COLO829 (cell line): ENCODE measurements at places on chromosomes 5 and 9.

DNA sequence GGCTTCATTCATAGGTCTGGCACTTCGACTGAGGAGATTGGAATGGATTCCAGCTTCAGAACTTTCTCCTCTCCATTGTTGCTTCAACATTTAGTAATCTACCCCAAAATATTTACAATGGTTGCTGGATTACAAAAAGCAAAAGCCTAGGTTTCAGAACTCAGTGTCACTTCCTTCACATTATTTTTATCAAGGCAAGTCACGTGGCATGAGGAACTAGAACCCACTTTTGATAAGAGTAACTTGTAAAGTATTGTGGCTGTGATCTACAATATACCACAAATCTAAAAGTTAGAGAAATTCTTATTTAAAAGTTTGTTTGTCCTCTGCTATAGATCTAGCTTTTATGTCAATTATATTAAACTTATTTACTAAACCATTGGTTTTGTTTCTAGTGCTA lies 39.7 kb upstream of the ANKDD1B start:
- no peak for DNase-seq

- DNase-seq, result no peak
These were observed 31.4 kb downstream of the CTNNA1 start for GRCh38 chr5:138784590-138784989.

- DNase-seq, result no peak
These were observed 57.4 kb upstream of the ASS1 start for GRCh38 chr9:130387398-130387797.

DNA sequence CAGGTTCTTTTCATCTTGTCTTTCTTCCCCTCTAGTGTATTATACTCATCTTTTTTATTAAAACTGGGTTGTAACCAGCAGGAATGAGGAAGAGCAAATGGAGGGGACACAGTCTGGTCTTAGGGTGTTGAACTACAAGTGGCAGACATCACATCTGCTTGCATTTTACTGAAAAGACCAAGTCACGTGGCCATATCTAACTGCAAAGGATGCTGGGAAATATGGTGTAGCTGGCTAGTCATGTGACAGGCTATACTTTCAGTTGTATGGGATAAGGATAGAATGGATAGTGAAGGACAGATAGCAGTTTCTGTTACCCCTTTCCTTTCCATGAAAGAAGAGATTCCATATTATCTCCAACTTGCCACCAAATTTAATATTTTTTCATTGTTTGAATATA lies 13.0 kb upstream of the FGD3 start:
- DNase-seq, result no peak

DNA sequence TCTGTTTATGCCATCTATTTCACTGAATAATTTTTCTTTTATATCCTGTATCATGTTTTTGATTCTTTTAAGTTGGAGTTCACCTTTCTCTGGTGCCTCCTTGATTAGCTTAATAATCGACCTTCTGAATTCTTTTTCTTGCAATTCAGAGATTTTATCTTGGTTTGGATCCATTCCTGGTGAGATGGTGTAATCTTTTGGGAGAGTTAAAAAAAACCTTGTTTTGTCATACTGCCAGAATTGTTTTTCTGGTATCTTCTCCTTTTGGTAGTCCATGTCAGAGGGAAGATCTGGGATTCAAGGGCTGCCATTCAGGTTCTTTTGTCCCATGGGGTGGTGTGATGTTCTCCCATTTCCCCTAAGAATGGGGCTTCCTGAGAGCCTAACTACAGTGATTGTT lies 800.8 kb upstream of the TYRP1 start:
- DNase-seq, result no peak

GRCh38 chr5:134004626-134005416 lies at the start of gene VDAC1:
TSS of gene VDAC1 (minus strand) at chr5:134004975. CDS start at chr5:133993012, 11,963 bp downstream.
- peak; percentile 68 for DNase-seq

DNA sequence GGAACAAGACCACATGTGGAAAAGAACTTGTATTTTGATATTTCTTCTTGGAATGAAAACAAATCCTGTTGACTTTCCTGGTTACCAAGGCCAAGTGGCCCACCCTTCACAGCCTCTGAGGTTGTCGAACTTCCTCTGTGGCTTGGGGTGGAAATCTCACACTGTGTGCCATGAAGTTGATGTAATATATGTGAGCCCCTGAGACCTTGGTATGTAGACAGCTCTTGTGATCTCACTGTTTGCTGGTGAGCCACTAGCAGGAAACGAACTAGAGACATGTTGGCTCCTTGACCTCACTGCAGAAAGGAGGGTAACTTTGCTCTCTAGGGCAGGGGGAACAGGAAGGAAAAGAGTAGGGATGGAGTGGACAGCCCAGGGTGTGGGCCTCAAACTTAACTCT lies 159.4 kb downstream of the ARHGAP26 start:
- no peak for DNase-seq

- no peak for DNase-seq
These were observed 134.6 kb downstream of the TRIM32 start for GRCh38 chr9:116821633-116822229.

GRCh38 chr5:108266242-108266641 lies 115.7 kb downstream of the FBXL17 start:
- DNase-seq, result peak; percentile 1

DNA sequence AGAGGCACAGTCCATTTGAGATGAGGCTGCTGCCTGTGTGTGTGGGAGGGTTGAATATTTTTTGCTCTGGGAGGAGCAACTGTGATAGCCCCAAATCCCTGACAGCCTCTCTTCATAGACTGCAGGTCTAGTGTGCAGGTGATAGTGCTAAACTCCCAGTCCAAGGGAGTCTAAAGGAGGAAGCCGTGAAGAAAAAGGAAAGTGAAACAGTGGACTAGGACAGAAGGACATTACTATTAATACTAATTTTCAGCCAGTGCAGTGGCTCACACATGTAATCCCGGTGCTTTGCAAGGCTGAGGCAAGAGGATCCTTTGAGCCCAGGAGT lies 295.0 kb downstream of the PDE4D start:
- no peak for DNase-seq

DNA sequence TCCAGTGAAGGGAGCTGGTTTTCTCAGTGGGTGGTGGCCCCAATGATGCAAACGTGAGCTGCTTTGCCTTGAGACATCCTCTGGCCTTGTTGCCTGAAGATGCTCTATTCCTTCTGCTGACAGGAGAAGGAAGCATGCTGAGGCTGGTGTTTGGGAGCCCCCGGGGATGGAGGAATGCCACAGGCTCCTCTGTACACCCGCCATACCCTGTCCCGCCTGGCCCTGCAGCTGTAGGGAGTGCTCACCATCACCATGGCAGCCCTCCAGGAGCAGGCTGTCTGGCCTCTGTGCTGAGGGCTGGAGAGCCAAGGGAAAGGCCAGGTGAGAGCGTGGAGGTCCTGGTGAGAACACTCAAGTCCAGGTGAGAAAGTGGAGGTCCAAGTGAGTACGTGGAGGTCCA lies 134.4 kb downstream of the MRPL36 start:
- DNase-seq, result no peak

- no peak for DNase-seq
These were observed 2.3 kb downstream of the DPYSL3 start for GRCh38 chr5:147507480-147508126.

DNA sequence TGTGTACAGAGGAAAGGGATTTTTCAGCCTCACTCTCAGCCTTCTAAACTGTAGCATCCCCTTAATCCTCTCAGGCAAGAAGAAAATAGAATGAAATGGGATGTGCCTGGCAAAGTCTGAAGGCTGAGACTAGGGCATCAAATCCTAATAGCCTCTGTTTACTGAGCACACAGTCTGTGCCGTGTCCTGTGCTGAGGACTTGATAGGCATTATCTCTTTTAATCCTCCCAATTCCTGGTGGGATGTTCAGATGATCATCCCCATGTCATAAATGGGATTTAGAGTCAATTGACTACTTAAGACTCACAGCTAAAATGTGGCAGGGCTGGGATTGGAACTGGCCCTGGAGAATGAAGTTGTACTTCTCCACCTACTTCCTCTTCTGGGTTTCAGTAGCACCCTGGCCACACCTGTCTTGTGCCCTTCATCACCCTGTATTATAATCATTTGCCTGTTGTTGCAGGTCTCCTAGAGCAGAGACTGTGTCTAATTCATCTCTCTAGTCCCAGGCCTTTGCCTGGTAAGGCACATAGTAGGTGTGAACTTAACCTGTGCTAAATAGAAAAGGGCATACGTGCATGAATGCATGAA lies 81.0 kb downstream of the WWC1 start:
- no peak for DNase-seq

DNA sequence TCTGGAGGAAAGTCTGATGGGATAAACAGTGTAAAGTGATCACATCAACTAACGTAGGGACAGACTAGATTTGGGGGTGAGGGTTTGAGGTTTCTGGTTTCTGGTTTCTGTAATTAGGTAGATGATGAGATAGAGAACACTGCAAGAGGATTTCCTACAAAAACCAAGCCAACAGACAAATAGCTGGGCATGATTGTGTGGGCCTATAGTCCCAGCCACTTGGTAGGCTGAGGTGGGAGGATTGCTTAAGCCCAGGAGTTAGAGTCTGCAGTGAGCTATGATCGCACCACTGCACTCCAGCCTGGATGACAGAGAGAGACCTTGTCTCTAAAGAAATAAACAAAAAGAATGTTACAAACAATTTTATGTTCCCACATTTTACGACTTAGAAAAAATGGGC lies 34.4 kb upstream of the RNU6ATAC start:
- no peak for DNase-seq

GRCh38 chr5:176995896-176996767 lies 10.4 kb downstream of the UIMC1 start:
- no peak for DNase-seq

DNA sequence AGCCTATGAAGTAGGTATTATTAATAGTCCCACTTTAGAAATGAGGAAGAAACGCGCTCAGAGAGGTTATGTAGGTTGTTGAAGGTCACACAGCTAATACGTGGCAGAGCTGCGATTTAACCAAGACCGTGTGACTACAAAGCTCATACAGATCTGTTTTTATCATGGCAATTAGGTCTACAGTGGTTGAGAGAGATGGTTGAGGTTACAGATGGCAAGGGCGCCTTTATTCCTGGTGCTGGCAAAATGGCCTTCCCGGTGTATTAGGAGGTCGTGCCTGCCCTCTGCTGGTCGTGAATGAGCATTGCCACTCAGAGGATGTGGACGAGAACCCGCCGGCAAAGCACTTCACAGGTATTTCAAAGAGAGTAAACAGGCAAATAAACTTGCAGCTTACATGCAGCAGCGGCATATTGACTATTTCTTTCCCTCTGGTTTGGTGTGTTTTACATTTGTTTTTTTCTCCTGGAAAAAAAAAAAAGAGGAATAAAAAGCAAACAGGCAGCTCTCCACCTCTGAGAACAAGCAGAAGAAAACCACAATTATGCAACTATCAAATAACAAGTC lies 65.3 kb upstream of the EGFLAM start:
- peak; percentile 75 for DNase-seq

GRCh38 chr9:115999498-115999897 lies 154.1 kb upstream of the PAPPA start:
- DNase-seq, result no peak

DNA sequence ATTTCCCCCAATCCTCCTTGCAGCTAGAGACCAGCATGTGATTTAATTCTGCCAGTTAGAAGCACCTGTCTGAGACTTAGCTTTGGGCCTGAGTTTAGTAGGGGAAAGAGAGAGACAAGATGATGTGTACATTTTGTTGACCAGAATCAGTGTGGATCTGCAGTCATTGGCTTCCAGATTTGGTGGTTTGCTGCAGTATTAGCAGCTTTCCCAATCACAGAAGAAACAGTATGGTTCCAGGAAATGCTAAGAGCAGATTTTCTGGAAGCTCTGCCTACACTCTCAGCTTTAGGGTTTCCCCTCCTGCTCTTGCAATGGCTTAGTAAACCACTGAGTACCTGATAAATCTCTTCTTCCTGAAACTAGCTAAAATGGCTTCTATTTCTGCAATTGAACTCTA lies 48.8 kb upstream of the FREM1 start:
- no peak for DNase-seq

GRCh38 chr5:131634666-131634995 lies 398 bp downstream of the RAPGEF6 start:
- peak; percentile 8 for DNase-seq

- no peak for DNase-seq
These were observed 106.3 kb downstream of the PCSK5 start for GRCh38 chr9:75996726-75997125.

DNA sequence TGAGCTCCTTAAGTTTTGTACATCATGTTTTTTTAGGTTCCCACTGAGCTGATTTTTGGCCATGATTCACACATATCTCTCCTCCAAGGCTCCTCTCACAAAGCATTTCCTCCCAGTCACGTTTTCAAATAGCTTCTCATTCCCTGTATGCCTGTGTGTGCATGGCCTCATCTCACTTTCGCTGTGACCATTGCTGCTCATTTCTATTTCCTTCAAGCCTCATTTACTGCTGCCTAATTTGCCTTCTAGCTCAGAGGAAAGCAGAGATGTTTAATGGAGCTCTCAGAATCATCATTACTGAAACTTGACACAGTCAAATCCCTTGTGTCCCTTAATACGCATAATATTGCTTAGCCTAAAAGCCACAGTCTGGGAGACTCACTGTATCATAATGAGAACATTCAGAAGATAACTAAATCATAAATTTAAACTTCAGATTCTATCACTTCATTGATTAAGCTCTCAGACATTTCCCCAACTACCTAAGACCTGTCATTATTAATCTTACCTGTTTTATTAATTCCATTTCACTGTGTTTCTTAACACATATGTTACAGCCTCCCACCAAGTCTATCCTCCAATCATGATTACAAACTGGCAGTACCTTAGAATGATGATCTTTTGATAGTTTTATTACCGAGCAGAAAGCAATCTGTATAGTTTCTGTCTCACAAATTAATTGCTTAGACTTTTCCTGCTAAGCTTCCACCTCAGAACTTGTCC lies 278.3 kb upstream of the PTGER4 start:
- DNase-seq, result no peak

GRCh38 chr5:7867260-7867659 lies 1.6 kb downstream of the FASTKD3 start:
- no peak for DNase-seq

GRCh38 chr5:95927927-95928723 lies 33.5 kb downstream of the ELL2 start:
- DNase-seq, result no peak

- no peak for DNase-seq
These were observed 14.8 kb upstream of the PHYHD1 start for GRCh38 chr9:128905964-128906363.

DNA sequence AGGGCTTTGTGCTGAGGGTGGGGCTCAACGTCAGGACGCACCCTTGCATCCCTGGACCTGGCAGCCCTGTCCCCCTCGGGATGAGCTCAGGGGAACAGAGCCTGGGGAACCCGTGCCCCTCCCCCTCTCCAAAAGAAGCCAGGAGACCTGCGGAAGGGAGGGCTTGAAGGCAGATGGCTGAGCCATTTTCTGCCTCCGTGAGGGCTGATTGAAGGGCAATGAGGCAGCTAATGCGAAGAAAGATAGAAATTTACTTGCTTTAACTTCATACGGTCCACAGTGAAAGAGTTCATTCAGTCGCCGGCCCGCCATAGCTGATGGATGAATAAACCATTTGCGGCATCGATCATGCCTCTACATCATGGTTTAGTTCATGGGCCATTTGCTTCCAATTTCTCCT lies 28.8 kb downstream of the ASS1 start:
- no peak for DNase-seq
